ENCODE measurements at places on chromosomes 6 and 20.

GRCh38 chr6:1312473-1313367, 822 bp downstream of the FOXQ1 start:
- DNase-seq: no peak

- DNase-seq: no peak
These were observed 32.4 kb downstream of the PHACTR1 start for GRCh38 chr6:12748815-12749521.

DNA sequence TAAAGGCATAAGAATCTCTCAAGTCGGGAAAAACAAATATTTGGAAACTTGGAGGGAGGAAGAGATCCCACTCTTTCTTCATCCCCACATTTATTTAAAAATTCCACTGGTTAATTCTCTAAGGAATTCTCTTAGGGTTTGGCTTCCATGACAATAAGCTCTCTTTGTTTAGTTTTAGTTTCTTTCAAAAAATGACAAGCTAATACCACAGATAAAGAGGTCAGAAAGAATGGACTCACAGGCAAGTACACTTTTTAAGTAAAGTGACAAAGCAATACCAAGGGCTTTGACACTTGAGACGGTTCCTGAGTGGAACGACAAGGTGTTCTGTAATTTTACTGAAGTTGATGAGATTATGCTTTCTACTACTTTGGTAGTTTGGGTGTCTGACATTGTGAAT, 872.1 kb downstream of the PHF3 start:
- no peak for DNase-seq

DNA sequence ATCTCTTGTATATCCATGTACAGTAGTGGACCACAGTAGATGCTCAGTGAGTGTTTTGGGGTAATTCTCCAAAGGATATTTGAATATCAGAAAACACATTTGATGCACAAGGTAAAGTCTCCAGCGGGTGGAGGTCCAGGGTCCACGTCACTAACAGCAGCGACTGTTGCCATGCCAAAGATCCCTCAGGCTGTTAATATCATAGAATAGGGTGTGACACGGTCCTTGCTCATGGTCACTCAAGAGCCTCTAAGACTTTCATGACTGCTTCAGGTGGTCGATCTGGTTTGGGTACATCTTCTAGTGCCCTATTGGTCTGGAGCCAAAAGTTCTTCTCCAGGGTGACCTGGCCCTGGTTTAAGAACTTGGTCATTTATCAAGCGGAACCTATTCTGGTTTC, 90.8 kb downstream of the OLIG3 start:
- no peak for DNase-seq

- no peak for DNase-seq
These were observed 13.7 kb downstream of the FOXP4 start for GRCh38 chr6:41559655-41560427.

DNA sequence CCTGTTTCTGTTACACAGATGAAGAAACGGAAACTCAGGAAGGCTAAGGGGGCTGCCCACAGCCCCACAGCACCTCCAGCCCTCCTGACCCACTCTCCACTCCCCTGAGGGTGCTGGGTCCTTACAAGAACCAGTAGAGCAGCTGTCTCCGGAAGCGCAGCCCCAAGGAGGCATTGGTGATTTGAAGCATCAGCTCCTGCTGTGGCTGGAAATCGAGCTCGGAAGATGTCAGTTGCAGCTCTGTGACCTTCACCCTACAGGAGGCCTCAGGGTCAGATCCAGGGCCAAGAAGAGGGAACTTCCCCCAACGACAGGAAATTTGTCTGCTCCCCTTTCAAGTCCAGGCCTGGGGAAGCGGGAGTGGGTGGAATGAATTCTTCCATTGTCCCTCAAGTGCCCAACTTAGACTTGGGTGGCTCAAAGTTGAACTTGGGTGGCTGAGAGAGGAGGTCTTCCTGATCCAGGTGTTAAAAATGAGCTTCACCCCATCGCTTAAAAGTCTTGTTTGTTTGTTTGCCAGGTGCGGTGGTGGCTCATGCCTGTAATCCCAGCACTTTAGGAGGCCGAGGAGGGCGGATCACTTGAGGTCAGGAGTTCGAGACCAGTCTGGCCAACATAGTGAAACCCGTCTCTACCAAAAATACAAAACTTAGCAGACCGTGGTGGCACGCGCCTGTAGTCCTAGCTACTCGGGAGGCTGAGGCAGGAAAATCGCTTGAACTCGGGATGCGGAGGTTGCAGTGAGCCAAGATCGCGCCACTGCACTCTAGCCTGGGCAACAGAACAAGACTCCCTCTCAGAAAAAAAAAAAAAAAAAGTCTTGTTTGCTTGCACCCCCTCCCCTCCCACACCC, 1.9 kb downstream of the PLTP start:
- no peak for DNase-seq

- peak; percentile 56 for DNase-seq
These were observed 7.2 kb upstream of the SERPINB1 start for GRCh38 chr6:2848851-2849250.

DNA sequence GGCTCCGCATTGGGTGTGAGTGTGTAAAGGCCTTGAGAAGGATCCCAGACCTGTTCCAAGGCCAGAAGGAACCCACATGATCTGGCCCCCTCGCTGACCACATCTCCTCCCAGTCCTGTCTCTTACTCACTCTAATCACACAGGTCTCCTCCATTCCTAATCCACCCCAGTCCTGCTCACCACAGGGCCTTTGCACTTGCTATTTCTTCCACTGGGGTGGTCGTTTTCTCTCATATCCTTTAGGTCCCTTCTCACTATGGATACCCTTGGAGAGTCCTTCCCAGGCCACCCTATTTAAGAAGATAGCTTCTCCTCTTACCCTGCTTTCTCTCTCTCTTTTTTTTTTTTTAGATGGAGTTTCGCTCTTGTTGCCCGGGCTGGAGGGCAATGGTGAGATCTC, 65.7 kb downstream of the CD40 start:
- DNase-seq: no peak

- no peak for DNase-seq
These were observed 43.0 kb downstream of the VEGFA start for GRCh38 chr6:43812850-43813578.

- no peak for DNase-seq
These were observed 78.5 kb upstream of the AHI1 start for GRCh38 chr6:135576055-135576454.

DNA sequence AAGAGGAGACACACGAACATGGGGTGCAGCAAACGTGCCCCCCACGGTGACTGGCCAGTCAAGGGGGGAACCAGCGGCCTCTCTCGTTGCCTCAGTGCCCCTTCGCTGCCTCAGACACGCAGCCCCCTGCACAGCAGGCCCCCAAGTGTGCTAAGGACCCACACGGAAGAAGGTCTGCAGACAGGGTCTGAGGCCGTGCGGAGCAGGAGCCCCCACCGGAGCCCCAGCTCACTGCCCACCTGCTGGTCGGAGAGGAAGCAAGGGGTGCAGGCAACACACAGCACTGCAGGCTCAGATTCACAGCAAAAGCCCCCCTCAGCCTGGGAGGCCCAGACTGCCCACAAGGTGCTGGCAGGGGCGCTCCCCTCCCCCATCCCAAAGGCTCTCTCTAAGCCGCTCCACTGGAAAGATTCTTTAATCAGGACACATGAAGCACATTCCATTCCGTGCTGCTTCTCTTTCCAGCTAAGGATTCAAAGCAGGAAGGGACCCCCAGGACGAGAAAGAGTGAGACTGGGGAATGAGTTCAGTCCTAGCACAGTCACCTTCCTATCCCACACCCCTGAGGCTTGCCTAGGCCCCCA, 105.1 kb downstream of the SLC23A2 start:
- no peak for DNase-seq

- DNase-seq: peak; percentile 17
These were observed 35.3 kb upstream of the EZR start for GRCh38 chr6:158854214-158855101.

DNA sequence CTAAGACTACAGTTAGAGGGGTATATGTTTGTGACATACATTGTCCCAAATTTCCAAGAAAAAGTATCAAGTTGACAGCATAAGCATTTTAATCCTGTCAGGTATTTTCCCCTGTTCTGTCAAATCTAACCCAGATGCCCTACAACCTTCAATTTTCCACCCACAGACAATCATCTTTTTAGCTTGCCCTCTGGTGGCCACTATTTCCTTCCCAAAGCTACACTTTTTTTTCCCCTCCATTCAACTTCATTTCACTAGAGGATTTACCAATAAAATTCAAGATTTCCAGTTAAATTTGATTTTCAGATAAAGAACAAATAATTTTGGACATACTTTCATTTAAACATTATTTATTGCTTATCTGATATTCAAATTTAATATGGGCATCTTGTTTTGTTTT, 286.6 kb downstream of the TENT5A start:
- DNase-seq: no peak

DNA sequence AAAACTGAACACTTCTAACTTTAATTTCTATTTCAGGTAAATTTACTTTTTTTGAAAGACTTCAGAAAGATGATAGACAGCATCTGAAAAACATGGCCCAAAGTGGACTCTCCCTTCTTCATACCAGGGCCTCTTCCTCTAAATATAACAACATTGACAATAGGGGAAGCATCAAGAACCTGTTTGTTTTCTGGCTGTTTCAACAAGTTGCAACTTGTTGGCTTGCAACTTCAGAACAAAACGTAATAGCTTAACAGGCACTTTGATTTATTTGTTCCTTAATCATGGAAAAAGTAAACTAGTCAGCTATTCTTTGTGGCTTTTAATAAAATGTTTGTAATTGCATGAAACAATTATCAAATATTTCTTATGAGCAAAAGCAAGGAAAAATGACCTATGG, 34.3 kb downstream of the RGS17 start:
- no peak for DNase-seq

GRCh38 chr6:157550114-157550989, 169.4 kb downstream of the ZDHHC14 start:
- DNase-seq: peak; percentile 19

DNA sequence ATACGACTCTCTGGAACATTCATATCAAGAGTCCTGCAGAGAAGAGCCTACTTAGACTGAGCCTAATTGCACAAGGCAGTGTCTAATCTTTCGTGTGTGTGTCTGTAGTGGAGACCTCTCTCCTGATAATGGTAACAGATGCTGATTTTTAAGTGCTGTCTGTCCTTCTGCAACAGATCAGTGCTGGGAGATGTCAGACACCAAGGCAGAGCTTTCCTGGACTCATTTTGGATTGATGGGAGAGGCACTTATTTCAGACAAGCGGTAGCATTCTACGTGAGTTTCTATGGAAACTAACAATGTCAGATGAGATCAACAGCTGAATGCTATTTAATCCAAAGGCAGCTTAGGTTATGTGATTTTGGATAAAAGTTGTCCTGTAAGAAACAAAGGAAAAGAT, 167.6 kb downstream of the PLCB4 start:
- DNase-seq: no peak

- DNase-seq: no peak
These were observed 33.9 kb upstream of the HLA-C start for GRCh38 chr6:31305703-31306219.

- no peak for DNase-seq
These were observed 111.9 kb downstream of the TRIM27 start for GRCh38 chr6:28811873-28812272.

- DNase-seq: no peak
These were observed 48.1 kb upstream of the SMLR1 start for GRCh38 chr6:130778946-130779657.

DNA sequence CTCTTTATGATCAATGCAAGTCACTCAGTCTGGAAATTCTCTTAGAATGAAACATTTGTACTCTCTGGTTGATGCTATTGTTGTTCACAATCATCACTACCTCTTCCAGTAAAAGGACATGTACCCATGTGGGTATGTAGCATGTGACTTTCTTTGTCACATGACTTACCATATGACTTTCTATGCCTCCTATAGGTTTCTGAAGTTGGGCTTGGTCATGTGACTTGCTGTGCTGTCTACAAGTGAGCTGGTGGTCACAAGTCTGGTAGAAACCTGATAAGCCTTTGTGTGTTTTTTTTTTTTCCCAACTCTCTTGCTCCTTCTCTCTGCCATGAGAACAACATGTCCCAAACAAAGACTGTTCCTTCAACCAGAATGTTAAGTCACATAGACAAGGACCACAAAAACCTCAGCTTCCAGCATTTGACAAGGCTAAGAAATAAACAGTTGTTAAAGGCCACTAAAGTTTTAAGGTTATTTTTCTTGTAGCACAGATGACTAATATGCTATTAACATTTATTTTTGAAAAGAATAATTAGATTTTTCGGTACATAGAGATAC, 379.2 kb upstream of the SLC35B3 start:
- DNase-seq: no peak

GRCh38 chr6:69880601-69881000, 14.2 kb downstream of the COL19A1 start:
- no peak for DNase-seq

DNA sequence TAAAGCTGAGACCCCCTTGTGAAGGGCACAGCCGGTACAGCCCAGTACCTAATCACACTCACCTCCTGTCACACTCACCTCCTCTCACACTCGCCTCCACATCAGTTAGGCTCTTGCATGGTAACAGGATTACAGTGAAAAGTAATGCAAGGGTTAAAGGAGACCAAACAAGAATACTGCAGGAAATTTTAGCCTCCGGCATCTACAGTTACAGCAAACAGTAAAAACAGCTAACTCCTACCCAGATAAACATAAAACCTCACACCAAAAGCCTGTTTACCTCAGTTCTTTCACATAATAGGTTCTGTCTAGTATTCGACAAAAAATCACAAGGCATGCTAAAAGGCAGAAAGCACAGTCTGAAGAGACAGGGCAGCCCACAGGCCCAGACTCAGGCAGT, 55.6 kb downstream of the FARS2 start:
- no peak for DNase-seq

- no peak for DNase-seq
These were observed 7.4 kb upstream of the SLC22A2 start for GRCh38 chr6:160265869-160266476.

DNA sequence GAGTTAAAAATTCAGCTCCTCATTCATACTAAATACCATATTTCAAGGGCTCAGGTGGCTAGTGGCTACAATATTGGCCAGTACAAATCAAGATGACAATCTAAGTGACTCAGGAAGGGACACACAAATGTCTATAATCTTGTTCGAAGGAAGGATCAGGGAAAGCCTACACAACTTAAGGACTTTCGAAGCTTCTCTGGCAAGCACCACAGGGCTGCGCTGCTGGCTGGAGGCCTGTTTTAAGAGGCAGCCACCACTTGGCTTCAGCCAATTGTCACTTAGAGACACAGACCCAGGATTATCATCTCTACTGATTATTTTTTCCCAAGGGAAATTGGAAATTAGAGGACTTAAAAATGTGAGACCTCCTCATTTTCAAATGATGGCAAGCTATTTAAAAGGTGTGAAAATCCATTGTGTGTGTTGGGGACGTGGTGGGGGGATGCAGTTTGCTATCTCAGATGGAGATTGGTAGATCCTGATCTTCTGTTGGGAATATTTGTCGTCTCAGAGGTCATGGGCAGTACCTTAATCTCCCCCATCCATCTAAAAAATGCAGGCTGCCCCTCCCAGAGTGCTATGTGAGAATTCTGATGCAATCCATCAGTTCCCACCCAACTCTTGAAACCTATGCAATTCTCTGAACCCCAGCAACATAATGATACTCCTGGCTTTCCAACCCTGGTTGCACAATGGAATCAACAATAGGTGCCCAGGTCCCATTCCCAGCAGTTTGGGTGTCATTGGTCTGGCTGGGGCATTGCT, 11.3 kb downstream of the ARHGAP40 start:
- DNase-seq: no peak

- no peak for DNase-seq
These were observed 243.9 kb upstream of the TCF21 start for GRCh38 chr6:133644892-133645619.

Data from activated naive CD4-positive, alpha-beta T cell treated with anti-CD3 and anti-CD28 coated beads, Interleukin-2, amount 50 U/mL, for 16 hours (primary cell).